PC-3 (cell line): ENCODE measurements at places on chromosomes 12 and 14. TPM values are rescaled to one million over a fixed set of nuclear protein-coding genes. Genes with fewer than 3 reads are reported as not detected.
A peak's percentile ranks its signal among the peaks of the same experiment; 100 is the strongest.

The BBOF1 gene
- total RNA-seq = 1.5 and 3.9 TPM in 2 replicates

DNA sequence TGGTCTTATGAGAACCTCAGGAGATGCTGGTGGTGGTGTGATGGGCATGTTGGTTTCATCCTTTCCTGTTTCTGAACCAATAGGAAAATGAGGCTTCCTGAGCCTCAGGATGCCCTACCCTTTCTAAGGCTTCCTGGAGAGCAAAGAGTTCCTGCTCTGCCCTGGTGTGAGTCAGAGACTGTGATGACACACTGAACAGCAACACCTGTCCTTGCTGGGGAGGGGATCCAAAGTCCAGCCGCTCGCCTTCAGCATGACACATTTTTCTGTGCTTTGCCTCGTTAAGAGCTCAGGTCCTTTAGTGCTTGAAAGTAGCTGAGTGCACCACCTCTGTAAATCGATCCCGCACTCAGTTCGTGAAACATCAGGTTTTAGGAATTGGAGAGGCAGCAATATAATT is 116.0 kb downstream of the CACNA1C start:
- peak; percentile 57 for DNase-seq

DNA sequence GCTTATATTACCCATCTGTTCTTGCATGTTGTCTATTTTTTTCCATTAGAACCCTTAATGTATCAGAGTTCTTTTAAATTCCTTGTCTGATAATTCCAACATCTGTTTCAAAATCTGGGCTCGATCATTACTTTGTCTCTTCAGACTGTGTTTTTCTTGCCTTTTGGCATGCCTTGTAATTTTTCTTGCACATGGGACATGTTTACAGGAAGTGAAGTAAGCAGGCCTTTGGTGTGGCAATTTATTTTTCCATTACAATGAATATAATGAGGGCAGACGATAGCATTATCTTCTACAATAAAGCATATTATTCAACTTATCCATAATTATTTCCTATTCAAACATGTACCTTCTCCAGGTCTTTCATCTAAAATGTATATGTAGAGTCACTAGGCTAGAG is 48.3 kb downstream of the STXBP6 start:
- no peak for DNase-seq

DNA sequence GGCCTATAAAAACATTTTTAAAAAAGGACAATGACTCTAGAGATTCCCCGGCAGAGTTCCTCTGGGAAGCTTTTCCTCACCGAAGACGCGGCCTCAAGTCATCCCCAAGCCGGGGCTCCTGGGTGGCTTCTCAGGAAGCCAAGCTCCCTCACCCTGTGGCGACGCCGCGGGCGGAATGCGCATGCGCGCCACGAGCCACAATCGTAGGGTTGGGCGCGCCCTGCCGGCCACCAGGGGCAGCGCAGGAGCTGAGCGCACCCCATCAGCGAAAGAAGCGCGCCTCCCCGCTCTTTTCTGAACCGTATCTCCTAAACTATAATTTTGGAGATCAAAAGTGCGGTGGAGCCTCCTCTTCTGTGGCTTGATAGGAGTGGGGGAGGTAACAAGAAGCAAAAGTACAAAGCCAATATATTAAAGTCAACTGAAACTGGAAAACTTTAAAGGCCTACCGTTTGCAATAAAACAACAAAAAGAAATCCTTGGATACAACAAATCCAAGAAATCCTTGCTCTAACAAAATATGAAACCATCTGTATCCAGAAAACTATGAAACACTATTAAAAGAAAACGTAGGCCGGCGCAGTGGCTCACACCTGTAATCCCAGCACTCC is 17.4 kb upstream of the CHFR start:
- DNase-seq = peak; percentile 73

DNA sequence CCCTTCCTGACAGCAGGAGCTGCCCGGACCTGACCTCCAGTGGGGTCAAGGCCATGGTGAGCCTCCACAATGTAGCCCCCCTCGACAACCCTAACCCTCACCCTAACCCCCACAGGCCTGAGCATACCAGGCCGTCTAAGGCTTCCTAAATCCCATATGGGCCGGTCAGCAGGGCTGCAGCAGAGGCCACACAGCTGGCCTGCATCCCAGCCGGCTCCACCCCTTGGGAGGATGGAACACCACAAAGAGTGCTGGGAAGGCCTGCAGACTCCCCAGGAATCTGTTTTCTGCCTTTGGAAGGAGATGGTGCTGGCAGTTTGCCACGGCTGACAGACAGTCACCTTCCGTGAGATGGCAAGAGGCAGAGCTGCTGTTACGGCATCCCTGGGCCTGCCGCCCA is 2.8 kb downstream of the TMEM179 start:
- no peak for DNase-seq

- no peak for DNase-seq
Observed at GRCh38 chr12:131280426-131280825, 326.7 kb downstream of the ADGRD1 start.
